OCI-LY7 (cell line): ENCODE measurements at places on chromosomes 16 and 17. TPM values are rescaled to one million over a fixed set of nuclear protein-coding genes. Genes with fewer than 3 reads are reported as not detected.
A peak's percentile ranks its signal among the peaks of the same experiment; 100 is the strongest.

DNA sequence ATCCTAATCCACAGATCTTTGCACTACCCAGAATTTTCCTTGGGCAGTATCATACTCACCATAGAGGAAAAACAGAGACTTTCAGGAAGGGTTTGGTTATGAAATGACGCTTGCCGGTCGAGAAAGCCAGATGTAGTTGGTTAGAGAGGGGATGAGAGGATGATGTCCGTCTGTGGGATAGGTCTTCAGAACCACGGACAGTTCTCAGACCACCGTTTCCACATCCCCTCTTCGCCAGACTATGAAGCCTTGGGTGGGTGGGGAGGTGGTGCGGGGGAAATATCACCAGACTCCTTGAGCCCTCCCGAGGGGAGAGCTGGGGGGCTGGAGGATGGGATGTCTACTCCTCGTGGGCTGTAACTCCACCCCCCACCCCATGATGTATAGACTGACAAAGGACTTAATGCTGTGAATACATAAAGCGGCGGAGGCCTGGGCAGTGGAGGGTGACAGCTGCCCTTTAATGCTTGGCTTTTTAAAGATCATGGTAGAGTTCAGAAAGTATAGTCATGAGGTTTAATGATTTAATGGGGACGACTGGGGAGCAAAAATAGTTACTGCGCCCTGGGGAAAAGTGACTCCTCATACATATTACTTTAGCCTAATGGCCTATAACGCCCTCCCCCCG lies 96.6 kb downstream of the MRM1 start:
- DNase-seq = no peak

DNA sequence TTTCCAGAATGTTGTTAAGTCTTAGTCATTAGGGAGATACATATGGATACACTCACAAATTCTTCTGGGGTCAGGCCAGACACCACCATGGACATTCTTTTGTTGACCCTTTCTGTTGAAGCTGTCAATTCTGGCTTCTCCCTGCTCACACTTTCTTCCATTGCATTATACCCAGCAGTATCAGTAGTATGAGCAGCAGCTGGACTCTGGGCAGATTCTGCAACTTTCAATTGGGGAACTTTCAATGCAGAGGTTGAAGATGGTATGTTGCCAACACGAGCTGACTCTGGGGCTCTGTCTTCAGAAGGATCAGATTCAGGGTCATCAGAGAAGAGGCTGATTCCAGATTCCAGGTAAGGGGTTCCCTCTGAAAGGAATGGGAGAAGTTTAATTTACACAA lies 45.8 kb downstream of the RND2 start:
- no peak for DNase-seq

GRCh38 chr17:31453896-31454295 lies 62.4 kb downstream of the RAB11FIP4 start:
- DNase-seq = no peak

GRCh38 chr16:14011001-14011400 lies 60.1 kb upstream of the MRTFB start:
- DNase-seq = no peak

DNA sequence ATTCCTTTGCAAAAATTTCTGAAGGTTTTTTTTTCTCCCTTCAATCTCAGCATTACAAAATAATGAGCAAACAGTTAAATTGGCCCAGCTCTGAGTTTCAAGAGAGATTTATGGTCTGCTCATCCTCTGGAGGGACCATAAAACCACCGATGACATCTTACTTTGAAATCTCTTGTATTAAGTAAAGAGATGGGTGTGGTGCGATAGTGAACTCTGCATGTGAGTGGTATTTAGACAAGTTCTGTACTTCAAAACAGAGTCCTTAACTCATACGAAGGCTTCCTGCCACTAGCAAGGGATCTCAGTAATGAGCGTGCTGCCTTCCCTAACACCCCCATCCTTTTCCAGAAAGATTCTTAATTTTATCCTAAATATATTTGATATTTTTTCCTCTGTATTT lies 2.1 kb downstream of the FAM20A start:
- no peak for DNase-seq

- no peak for DNase-seq
Measured at GRCh38 chr16:78549366-78549765, 449.9 kb downstream of the WWOX start.

GRCh38 chr17:2292100-2292499 lies 11.5 kb downstream of the SMG6 start:
- no peak for DNase-seq

DNA sequence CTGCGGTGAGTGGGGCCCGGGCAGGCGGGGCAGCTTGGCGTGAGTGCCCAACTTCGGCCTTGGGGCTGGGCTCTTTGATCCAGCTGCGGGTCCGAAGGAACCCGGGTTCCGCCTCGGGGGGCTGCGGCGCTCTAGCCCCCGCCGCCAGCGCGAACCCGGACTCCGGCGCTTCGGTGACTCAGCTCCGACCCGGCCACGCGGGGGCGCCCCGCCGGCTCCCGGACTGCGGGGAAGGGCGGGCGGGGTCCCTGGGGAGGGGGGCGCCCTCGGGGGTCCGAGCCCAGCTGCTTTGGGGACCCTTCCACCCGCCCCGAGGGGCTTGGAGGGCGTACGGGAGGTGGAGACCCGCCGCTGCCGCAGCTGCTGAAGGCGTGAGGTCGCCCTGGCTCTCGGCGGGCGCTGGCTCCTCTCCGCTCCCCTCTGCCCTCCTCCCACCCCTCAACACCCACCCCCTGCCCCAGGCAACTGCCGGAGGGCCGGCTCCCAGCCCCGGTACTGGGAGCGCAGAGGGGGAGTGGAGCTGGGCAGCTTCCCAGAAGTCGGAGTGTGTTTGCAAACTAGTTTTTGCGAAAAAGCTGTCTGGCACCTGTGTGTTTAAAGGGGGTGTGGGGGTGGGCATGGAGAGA lies 516 bp downstream of the CPNE2 start:
- peak; percentile 66 for DNase-seq

The CES4A gene
- total RNA-seq = 0.38 and 0.41 TPM in 2 replicates

The PFN1 gene
- 950 and 1,053 TPM in 2 replicates for total RNA-seq

The C1QTNF1 gene
- total RNA-seq = not detected in 2 replicates
